NCI-H524 (cell line): ENCODE measurements at places on chromosomes 12 and 14.

GRCh38 chr14:21913759-21914158, 240.1 kb upstream of the OR4E1 start:
- DNase-seq: peak; percentile 47

GRCh38 chr14:68476212-68477109, 316.4 kb downstream of the ZFP36L1 start:
- no peak for DNase-seq

DNA sequence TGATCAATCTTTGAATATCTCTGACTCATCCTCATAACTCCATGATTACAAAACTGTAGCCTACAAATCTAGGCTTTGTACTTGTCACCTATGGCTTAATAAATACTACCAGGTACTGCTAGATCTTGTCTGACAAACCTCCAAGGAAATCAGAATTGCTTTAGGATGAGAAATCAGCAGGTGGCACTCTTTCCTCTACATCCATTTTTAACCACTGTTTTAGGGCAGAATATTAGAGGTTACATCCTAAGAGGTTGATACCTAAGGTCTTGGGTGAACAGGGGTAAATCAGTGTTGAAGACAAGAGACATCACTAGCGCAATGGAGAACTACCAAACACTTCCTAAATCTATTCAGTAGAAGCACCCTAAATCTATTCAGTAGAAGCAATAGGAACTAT, 63.1 kb upstream of the SOX5 start:
- no peak for DNase-seq

- no peak for DNase-seq
These were observed 890.1 kb downstream of the GALC start for GRCh38 chr14:87102811-87103378.

DNA sequence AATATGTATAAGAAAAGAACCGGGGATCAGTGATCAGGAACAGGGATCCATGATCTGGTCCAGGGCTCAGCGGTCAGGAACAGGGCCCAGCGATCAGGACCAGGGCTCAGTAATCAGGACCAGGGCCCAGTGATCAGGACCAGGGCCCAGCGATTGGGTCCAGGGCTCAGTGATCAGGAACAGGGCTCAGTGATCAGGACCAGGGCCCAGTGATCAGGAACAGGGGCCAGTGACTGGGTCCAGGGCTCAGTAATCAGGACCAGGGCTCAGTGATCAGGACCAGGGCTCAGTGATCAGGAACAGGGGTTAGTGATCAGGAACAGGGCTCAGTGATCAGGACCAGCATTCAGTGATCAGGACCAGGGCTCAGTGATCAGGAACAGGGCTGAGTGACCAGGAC, 56.3 kb downstream of the TMEM121 start:
- DNase-seq: no peak

DNA sequence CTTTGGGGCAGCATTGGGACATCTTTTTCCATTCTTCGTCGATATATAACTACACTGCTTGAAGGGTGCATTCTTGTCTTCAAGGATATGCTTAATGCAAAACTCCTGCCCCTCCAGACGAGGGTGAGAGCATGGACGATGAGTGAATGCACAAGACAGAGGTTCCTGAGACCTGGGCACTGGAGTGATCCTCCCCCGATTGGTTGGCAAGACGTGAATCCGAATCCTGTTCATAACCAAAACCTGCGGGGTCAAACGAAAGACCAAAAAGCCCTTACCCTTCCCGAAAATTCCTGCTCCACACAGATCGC, 684 bp downstream of the KANSL2 start:
- DNase-seq: no peak

GRCh38 chr12:80659512-80660063, 47.8 kb upstream of the MYF6 start:
- DNase-seq: peak; percentile 17

GRCh38 chr14:90654831-90655276, 161.4 kb downstream of the TTC7B start:
- DNase-seq: no peak

DNA sequence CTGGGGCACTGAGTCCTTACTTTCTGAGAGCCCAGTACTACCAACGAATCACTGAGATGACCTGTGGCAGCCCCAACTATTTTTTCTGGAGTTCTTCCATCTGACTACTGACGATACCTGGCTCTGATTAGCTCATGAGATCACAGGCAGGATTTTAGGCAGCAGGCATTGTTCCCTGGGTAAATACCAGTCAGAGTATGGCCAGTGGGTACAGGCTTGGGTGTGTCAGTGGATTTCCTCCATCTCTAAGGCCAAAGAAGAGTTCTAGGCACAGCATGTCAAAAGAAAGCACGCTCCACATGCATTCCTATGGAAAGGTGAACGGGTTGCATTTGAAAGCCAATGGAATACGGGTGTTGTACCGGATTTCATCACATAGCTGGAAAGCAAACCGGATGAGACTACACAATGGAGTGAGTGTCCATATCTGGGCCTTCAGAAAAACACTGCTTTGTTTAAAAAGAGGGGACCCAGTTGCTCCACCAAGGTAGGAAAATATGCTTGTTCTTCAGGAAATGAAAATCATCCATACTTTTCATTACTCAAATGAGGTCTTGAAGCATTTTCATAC, 55.0 kb downstream of the PAX9 start:
- no peak for DNase-seq

- DNase-seq: no peak
These were observed 661.8 kb downstream of the DIO2 start for GRCh38 chr14:79549515-79549914.

GRCh38 chr12:66538970-66539369, 139.9 kb downstream of the GRIP1 start:
- no peak for DNase-seq

DNA sequence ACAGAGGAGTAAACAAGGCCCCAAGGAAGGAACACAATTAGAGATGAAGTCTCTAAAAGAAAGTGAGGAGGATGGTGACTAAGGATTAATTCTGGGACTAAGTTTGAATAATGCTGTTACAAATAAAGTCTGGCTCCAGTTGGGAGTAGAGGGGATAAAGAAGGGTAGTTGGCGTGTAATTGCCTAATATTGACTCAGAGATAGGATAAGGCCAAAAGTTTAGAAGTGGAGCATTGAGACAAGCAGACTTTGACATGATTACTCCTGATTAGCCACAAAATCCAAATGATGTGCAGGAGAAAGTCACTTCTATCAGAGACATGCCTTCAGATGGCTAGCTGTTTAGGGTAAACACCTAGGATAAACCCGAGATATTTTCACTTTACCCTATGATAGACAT, 108.4 kb downstream of the PLCZ1 start:
- DNase-seq: no peak

- peak; percentile 92 for DNase-seq
These were observed 201.9 kb downstream of the DAD1 start for GRCh38 chr14:22386924-22387775.

GRCh38 chr12:80698847-80699542, 8.4 kb upstream of the MYF6 start:
- DNase-seq: no peak

DNA sequence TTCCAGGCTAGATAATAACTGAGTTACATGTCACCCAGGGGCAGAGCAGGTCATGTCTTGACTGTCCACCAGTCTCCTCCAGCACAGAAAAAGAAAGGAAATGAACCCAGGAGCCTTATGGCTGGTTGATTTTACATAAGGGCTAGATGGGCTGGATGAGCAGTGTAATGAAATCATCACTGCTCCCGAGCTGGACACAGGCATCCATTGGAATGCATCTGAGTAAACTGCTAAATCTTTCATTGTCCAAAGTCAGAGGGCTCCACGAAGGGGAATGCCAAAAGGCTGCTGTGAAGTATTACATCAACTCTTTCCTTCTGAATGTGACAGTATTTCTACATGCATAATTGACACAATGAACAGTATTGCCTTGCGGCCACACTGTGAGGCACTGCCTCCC, 30.1 kb upstream of the TSPAN11 start:
- no peak for DNase-seq

DNA sequence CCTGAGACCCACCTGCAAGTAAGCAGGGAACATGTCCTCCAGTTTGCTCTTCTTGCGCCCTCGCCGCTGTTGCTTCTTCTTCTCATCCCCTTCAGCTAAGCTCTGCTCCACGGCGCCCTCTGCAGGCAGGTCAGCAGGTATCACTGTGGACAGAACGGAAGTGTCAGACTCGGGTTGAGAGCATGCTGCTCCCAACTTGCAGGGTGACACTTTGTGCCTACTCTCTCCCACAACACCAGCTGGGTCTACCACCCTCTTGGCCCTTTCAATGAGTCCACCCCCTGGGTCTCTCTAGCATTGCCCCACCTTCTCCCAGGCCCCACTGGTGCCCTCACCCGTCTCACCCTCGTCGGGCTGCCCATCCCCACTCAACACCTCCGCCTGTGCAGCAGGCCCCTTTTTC, 16.7 kb downstream of the KMT2D start:
- DNase-seq: peak; percentile 17

- no peak for DNase-seq
These were observed 4.6 kb upstream of the SMUG1 start for GRCh38 chr12:54193434-54193833.

DNA sequence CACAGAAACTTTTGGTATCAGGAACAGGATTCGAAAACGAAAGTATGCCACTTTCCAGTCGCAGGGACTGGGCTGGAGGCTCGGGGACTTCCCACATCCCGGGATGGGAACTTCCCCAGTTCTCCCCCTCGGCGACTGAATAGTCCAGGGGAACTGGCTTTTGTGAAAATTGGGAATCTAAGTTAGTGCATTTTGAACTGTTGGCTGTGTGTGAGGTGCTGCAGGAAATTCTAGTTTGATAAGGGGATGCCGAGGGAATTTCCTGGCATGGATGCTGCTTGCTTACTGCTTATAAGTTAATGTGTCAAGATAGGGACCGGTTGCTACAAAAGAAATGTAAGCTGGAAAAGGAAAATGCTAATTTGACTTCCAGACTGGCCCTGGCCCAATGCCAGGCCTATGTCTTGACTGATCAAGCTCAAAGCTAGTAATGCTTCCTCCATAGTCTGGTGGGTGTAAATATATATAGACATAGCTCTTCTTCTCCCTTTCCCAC, 73.4 kb upstream of the EIF5 start:
- DNase-seq: no peak

DNA sequence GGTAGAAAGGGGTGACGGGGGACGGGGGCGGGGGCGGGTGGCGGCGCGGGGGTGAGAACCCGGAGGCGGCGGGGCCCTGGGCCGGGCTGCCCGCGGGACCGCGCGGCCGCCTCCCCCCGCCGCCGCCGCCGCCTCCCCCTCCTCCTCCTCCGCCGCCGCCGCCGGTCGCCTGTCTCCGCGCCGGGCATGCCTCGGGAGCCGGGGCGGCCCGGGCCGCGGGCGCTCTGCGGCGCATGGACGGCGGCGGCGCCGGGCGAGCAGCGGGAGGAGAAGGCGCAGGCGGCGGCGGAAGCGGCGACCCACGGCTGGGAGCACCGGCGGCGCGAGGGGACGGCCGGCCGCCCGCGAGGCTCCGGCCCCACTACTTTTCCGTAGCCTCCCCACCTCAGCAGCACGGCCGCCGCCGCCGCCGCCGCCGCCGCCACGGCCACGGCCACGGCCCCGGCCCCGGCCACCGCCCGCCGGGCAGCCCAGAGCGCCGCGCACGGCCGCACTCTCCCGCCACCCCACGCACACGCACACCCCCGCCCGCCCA, at the start of gene NPAS3:
TSS of gene NPAS3 (plus strand) at position 161 of the 535 bp plus-strand sequence.
- no peak for DNase-seq

GRCh38 chr12:69106482-69107118, 132.8 kb upstream of the CPSF6 start:
- DNase-seq: no peak

DNA sequence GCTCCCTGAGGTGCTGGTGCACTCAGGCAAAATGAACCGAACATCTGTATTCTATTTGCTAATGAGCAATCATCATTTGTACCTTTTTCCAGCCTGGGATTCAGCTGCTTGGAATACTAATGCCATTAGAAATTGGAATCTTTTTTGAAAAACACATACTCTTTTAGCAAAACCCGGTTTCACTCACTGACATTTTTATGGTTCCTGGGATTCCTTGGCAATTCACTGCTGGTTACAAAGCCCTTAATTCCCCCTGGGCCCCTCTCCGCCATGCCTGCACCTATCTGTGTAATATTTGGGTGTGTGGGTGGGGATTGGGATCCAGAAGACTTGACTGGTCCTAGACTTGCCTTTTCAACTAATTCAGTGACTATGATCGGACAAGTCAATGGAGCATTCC, 199.1 kb downstream of the FOXN3 start:
- no peak for DNase-seq

DNA sequence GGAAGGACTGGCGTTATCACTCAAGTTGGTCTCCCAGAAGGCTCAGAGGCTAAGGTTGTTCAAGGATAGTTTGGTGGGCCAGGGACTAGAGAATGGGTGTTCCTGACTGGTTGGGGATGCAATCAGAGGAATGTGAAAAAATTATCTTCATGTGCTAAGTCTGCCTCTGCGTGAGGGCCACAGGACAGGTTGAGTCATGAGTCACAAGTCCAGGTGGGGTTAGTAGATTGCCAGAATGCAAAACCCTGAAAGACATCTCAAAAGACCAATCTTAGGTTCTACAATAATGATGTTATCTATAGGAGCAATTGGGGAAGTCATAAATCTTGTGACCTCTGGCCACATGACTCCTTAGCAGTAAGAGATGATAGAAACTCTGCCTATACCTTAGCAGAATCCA, 220.1 kb upstream of the EEA1 start:
- DNase-seq: no peak

DNA sequence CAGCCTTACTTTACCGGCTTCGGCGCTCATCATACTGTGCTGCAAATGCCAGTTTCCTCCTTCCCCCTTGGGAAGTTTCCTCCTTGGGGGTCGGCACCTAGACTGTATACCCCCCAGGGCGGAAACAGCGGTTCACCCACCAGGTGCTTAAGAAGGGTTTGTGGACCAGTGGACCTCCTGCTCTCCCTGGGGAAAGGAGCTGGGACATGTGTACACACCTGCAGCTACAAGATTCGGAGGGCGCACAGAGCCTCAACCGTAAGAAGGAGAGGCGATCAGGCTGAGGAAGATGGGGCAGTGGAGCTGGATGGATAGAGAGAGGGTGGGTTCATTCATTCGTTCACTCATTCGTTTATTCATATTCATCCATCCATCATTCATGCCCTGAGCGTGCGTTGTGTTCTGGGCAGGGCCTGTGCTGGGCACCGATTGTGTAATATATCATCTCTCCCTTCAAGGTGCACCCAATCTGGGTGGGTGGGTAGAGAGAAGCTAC, 717 bp upstream of the ZNF839 start:
- peak; percentile 49 for DNase-seq

- no peak for DNase-seq
These were observed 250.0 kb downstream of the PHLDA1 start for GRCh38 chr12:75781532-75782046.

GRCh38 chr14:101965181-101965544, 790 bp downstream of the DYNC1H1 start:
- peak; percentile 17 for DNase-seq

- DNase-seq: no peak
These were observed 19.0 kb downstream of the NOC4L start for GRCh38 chr12:132163041-132163910.

- DNase-seq: no peak
These were observed 123.0 kb downstream of the NAV3 start for GRCh38 chr12:77953528-77954205.

DNA sequence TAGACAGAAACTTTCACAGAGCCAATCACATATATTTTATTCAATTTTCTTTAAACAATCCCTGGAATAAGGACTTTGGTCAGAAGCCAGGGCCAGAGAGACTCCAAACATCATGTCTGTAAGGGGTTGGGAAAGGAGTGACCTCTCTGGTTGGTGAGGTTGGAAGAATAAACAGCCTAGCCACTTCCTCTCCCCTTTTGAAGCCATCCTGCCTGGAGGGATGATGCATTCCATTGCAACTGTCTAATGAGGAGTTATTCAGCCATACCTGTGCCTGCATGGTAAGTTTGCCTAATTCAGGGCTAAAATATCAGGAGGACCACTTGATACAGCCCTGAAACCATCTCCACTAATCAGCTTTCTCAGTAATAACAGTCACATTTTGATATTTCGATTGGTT, 299.8 kb downstream of the KCNH5 start:
- DNase-seq: no peak
